Left ventricle myocardium inferior (tissue), 1 donor: ENCODE measurements at places on chromosomes 5 and 9. TPM values are rescaled to one million over a fixed set of nuclear protein-coding genes. Genes with fewer than 3 reads are reported as not detected.

DNA sequence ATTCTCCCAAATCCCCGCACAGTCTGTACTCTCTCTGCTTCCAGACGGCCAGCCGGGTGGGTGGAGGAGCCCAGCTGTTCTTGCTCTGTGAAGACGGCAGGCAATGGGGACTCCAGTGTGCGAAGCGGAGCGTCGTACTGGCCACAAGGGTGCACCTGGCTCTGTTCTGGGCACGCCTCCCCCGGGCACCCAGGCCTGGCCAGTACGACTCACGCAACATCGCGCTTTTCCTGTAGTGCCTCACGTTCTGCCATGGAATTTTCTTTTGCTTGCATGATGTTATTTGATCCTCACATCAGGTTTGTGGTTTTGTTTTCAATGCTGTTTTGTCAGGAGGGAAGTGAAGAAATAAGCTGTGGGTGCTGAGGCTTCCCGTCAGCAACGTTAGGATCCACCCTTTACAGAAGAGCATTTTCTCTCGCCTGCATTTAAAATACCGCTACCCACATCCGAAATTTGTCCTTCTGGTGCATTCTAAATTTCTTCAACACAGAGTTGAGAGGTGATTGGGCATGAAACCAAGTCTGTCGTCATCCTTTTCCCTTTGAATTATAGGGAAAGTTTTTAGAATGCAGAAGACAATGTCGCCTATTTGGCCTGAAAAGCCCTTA is 311.7 kb downstream of the TRIM36 start:
- H3K36me3 ChIP-seq = no peaks in the 10 kb centered on the region
- H3K27me3 ChIP-seq = no peaks in the 10 kb centered on the region
- H3K27ac ChIP-seq = no peak overlapping the region
- DNase-seq = no peak
- H3K4me3 ChIP-seq = no peak overlapping the region
- no peaks in the 10 kb centered on the region for H3K4me1 ChIP-seq

DNA sequence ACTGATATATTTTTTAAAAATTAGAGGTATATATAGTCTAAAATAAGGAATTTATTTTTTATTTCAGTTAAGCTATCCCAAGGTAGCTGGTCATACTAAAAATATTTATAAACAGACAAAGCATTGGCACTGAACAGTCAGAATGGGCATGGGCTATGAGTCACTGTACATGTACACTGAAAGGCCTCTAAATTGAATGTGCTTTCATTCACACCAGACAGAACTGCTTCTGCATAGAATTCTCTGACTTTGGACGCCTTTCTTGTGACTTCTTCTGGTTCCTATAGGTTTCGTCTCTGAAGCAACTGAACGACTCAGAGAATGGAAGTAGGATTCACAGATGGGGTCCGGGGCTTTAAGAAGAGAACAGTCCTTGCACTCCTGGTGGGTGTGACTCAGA is 394.8 kb upstream of the MEF2C start:
- no peaks in the 10 kb centered on the region for H3K4me1 ChIP-seq
- no peak overlapping the region for H3K4me3 ChIP-seq
- no peaks in the 10 kb centered on the region for H3K36me3 ChIP-seq
- no peak overlapping the region for H3K27ac ChIP-seq

GRCh38 chr5:60520451-60521227 is 179.3 kb downstream of the DEPDC1B start:
- H3K27ac ChIP-seq = peak overlapping the region; percentile 74
- DNase-seq = peak; percentile 18
- H3K27me3 ChIP-seq = no peaks in the 10 kb centered on the region
- H3K36me3 ChIP-seq = no peaks in the 10 kb centered on the region
- peaks cover 45% of the 10 kb centered on the region for H3K4me1 ChIP-seq

- no peak overlapping the region for H3K4me3 ChIP-seq
- H3K4me1 ChIP-seq = no peaks in the 10 kb centered on the region
- H3K36me3 ChIP-seq = no peaks in the 10 kb centered on the region
- H3K27me3 ChIP-seq = no peaks in the 10 kb centered on the region
- H3K27ac ChIP-seq = no peak overlapping the region
These were observed 61.4 kb downstream of the ARHGEF28 start for GRCh38 chr5:73687357-73687756.

Gene SLCO6A1
- total RNA-seq = not detected

Gene NOTCH1
- total RNA-seq = 17.6 TPM

Gene RARS1
- total RNA-seq = 48.0 TPM
